ENCODE measurements at places on chromosomes 3 and 15.

- DNase-seq: peak; percentile 79
These were observed 15.8 kb downstream of the EFCC1 start for GRCh38 chr3:129016720-129017483.

DNA sequence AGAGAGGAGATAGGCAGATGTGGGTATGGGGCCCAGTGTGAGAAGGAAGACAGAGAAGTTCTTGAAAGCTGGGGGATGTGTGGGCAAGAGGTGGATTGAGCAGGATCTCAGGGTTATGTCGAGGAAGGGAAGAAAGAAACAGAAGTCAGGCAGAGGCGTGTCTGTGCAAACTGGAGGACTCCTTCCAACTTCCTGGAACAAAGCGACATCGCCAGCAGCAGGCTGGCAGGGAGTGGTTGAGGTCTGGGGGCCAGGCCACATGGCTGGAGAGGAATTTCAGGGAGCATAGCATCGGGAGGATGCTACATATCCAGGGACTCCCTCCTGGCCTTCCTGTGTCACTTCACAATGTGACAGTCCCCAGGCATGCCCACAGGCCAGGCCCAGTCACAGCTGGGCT is 42.9 kb upstream of the MYZAP start:
- DNase-seq: no peak

DNA sequence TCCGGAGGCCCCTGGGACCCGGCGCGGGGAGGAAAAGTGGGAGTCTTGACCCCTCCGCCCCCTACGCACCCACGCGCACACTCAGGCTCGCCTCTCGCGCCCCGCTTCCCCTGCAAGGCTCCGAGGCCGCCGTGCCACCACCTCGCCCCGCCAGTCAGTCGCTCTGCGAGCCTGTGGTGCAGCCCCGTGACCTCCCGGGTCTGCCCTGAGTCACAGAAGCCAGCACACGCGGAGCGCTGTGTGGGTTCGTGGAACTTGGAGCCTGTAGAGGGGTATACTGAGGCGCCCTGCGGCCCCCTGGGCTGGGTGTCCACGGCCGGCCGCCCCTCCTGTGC is 380 bp upstream of the ALS2CL start:
- peak; percentile 24 for DNase-seq

DNA sequence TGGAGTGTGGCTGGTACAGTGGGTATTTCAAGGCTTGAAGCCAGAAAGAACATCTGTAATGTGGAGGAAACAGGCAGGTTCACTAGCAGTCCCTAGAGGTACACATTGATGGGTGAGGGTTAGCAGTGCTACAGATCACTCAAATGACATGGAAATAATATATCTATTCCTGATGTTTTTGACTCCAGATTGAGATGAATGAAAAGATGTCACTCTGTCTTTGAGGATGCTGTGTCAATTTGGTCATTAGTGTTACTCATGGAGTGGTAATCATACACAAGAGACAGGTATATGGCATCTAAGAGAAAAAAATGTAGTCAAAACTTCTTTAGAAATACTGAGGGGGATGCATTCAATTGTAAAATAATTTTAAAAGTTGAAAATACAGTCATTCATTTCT is 135.1 kb downstream of the ZIC1 start:
- no peak for DNase-seq

- DNase-seq: no peak
These were observed 142.4 kb downstream of the EPHB1 start for GRCh38 chr3:134937256-134938028.

DNA sequence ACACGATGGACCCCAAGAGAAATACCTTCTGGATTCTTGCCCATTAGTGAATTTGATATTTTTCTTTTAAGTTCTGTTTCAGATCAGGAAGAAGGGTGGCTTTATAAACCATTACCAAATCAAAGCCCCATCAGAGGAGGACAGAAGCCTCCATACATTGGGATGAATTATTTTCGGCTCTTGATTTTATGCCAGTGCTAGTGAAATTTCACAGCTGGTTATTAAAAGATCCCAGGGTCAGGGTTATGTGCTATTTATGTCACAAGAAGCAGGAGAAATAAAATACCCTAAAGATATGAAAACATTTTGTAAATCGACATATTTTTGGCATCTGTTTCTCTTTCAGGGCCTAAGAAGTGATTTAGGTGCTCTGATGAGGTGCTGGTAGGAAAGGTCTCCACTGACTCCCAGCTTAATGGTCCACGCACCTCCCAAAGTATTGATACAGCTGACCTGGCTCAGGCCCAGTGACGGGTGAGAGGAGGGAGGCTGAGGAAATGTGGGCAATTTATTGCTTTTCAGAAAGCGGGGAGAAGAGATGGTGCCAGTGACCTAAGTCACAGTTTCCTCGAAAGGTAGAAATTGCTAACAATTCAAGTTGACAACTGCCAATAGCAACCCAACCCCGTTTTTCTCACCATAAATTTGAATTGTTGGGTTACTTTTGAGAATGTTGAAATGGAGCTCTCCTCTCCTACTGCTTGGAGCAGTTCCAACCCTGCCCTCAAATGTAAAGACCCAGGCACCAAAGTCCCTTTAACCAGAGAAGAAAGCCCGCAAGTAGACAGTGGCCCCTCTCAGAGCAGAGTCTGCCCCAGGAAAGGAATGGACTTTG is 315.6 kb upstream of the NR2E3 start:
- no peak for DNase-seq

GRCh38 chr3:115814006-115814405 is 190.7 kb downstream of the GAP43 start:
- no peak for DNase-seq

DNA sequence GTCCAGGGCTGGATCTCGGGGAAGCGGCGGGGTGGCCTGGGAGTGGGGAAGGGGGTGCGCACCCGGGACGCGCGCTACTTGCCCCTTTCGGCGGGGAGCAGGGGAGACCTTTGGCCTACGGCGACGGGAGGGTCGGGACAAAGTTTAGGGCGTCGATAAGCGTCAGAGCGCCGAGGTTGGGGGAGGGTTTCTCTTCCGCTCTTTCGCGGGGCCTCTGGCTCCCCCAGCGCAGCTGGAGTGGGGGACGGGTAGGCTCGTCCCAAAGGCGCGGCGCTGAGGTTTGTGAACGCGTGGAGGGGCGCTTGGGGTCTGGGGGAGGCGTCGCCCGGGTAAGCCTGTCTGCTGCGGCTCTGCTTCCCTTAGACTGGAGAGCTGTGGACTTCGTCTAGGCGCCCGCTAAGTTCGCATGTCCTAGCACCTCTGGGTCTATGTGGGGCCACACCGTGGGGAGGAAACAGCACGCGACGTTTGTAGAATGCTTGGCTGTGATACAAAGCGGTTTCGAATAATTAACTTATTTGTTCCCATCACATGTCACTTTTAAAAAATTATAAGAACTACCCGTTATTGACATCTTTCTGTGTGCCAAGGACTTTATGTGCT is 527 bp downstream of the B2M start:
- DNase-seq: no peak

GRCh38 chr3:32237670-32238452 is 619 bp upstream of the CMTM8 start:
- DNase-seq: peak; percentile 2

DNA sequence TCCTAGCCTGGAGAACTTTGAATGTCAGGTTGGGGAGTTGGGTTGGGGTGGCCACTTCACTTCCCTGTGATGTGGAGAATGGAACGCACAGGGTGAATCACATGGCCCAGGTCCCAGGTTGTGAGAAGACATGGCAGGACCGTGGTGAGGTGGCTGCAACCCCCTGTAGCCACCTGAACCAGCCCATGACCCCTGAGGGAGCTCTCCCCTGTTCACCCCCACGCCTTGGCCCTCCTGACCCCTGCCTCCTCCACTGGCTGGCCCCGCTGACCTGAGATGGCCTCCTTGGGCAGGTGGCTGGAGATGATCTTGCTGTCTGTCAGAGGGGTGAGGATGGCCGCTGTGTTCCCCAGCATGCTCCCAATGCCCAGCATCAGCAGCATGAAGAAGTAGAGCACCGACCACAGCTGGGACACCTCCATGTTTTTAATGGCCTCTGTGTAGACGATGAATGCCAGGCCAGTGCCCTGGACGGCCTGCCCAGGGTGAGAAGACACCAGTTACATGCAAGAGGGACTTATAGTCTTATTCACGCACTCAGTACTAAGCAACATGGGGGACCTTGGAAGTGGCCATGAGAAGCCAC is 31.0 kb downstream of the SLC6A20 start:
- DNase-seq: no peak

DNA sequence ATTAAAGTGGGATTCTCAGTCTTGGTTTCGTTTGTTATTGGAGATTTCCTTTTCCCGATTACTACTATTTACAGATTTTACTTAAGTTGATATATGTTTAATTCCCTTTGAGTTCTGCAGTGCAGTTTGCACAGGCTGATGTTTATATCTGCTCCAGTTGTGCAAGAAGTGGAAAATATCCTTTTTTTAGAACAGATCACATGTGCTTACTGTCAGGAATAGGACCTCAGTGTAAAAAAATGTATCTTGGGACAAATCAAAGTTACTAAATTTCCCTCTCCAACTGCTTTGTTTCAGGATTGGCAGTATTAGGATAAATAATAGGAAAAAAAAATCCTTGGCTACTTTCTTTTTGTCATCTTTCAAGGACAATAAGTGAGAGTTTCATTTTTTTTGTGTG is 6.9 kb downstream of the MITF start:
- no peak for DNase-seq

GRCh38 chr3:155442072-155442471 is 148.6 kb upstream of the STRIT1 start:
- DNase-seq: no peak

DNA sequence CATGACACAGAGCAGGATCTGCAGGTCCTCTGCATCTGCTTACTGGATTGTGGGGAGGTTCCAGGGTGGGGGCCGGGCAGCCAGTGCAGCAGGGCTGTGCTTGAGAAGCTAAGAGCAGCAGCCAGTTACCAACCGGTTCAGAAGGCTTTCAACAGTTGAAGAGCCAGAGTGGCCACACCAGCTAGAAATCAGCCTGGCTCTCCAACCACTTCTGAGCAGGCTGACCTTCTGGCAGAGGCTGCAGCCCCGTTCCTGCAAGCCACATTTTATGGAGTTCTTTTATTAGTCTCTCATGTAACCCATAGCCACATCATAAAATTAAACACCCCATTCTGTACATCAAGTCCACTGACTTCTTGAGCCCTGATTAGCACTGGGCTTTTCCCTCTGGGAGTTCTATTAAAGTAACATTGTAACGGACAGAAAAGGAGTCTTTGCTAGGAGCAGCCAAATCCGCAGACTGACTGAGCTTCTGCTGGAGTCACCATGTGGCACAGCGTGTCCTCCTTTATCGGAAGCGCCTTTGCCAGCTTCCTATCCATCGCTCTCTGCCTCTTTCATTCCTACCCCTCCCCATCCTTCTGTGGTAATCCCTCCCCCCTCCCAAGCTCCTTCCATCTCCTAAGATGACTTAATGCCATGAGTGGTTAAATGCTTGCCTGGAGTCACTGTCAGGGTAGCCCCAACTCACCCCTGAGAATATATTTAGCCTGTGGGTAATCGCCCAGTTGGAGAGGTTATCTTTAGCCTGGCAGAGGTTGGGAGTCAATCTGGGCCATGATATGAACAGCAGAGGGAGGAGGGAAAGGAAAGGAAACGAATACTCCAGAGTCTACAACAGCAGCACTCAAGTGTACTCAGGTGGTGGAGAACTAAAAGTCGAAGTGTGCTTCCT is 138.5 kb upstream of the HES1 start:
- DNase-seq: no peak

DNA sequence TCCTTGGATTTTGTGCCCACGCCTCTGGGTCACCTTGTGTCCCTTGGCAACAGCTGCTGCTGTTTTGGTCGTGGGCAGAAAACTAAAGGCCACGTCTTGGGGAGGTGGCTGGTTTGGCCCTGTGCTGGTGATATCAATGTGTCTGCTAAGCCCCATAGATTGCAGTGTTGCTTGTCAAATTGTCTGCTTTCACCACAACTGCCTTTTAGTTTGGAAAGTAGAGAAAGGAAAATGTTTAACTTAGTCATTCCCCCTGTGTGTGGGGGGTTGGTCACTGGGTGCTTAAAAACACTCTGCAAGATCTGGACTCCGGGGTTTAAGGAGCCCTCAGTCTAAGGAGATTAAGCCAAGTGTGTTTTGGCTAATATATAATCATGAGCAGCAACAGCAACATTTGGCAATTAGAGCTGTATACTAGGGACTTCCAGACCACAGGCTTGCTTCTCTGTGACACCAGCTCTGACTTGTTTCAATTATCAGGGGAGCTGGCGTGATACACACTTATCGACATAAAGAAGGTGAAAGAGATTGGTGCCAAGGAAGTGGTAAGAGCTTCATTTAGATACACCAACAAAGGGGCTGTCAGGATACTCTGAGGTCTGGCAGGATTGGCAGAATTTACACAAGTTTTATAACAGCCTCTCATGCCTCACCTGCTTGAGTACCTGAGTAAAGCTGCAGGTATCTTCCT is 3.5 kb downstream of the SMAD3 start:
- DNase-seq: no peak

DNA sequence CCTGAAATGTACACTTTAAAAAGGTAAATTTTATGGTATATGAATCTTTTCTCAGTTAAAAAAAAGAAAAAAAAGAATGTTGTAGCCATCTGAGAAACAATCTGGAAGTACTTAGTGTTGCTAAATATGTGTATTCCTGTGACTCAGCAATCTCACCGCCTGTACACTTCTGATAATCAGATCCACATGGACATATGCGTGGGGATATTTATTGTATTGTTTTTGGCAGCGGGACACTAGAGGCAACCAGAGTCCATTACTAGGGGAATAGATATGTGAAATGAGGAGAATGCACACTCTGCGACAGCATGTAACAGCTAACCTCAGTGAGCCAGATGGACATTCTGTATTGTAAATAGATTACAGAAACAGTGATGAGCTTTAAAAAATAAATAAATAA is 65.4 kb downstream of the AQP9 start:
- no peak for DNase-seq

DNA sequence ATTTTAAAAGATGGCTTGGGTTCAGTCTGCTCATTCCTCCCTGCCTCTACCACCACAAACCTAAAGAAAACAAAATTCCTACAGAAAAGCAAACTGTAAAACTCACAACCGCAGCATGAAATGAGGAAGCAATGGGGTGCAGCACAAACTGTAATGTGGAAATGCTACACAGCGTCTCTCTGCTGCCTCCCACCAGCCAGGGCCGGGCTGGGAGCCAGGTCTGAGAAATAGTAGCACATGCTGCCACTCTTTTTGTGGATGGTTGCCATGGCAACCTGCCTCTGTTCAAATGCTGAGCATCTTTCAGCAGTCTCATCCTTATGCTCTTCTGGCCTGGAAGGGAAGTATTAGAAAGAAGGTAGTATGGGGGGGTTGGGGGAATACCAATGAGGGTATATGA is 55.4 kb downstream of the EOMES start:
- DNase-seq: no peak
